ENCODE measurements at places on chromosomes 5 and 9. TPM values are rescaled to one million over a fixed set of nuclear protein-coding genes. Genes with fewer than 3 reads are reported as not detected.
A peak's percentile ranks its signal among the peaks of the same experiment; 100 is the strongest.

The ZBED3 gene
- total RNA-seq, result 38.8 TPM

The ARHGEF28 gene
- 4.6 TPM for total RNA-seq

The CDH9 gene
- not detected for total RNA-seq

The ZNF483 gene
- not detected for total RNA-seq

The EMB gene
- 0.54 TPM for total RNA-seq

The SMIM33 gene
- not detected for total RNA-seq

DNA sequence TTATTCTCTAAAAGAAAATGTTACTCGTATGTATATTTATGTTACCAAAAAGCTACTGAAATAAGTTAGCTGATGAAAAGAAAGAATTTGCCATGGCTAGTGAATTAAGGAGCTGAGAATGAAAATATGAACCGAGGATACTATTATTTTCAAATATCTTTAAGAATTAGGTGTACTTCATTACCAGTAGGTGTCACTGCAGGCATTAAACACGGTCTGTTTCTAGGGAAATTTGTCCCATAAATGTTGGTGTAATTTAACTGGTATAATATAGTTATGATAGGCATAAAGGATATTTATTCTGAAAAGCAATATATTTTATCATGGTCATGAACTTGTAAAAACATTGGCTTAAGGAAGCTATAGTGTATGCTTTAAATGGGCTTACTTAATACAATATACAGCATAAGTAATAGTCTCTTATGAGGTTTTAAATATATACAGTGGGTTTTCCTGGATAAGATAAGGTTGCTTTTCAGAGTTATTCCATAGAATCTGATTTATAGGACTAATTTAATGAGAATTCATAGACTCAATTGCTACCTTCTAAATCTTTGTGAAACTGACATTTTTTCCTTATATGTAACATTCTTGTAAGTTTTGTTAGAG is 72.4 kb upstream of the MPDZ start:
- DNase-seq, result no peak

GRCh38 chr5:124130816-124131215 is 615.6 kb downstream of the ZNF608 start:
- DNase-seq, result no peak

GRCh38 chr9:81032831-81033230 is 656.5 kb downstream of the TLE1 start:
- no peak for DNase-seq

GRCh38 chr5:92371889-92372235 is 988.7 kb upstream of the ARRDC3 start:
- no peak for DNase-seq

DNA sequence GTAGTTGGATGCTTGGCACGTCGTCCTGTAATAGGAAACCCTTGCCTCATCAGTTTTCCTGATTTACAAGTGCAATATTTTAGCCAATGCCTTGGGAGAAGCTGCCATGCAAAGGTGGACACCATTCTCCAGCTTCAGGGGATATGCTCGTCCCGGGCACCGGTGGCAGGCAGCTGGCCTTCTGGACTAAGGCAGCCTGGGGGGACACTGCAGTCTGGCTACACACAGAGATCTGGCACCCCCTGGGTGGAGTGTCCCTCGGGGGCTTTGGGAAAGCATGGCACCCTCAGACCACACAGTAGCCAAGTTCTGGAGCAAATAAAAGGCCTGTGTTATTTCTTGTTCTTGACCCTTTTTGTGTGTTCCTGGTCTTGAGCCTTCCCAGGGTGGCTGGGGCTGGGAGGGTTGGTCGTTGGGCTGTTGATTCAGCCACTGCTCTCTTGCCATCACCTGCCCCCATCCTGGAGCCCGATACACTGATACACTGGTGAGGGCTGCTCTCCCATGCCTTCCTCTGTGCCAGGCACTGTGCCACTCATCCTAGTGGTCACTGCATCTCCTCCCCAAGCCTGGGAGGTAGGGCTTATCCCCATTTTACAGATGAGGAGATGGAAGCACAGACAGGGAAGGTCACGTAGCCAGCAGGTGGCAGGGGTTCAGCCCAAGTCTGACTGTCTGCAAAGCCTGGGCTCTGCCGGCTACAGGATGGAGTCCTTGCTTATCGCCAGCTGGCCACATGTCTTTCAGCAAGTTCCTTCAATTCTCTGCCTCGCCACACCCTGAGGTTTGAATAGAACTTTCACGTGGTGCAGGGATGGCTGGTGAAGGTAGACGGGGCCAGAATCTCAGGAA is 134.1 kb downstream of the RGS3 start:
- DNase-seq, result no peak

DNA sequence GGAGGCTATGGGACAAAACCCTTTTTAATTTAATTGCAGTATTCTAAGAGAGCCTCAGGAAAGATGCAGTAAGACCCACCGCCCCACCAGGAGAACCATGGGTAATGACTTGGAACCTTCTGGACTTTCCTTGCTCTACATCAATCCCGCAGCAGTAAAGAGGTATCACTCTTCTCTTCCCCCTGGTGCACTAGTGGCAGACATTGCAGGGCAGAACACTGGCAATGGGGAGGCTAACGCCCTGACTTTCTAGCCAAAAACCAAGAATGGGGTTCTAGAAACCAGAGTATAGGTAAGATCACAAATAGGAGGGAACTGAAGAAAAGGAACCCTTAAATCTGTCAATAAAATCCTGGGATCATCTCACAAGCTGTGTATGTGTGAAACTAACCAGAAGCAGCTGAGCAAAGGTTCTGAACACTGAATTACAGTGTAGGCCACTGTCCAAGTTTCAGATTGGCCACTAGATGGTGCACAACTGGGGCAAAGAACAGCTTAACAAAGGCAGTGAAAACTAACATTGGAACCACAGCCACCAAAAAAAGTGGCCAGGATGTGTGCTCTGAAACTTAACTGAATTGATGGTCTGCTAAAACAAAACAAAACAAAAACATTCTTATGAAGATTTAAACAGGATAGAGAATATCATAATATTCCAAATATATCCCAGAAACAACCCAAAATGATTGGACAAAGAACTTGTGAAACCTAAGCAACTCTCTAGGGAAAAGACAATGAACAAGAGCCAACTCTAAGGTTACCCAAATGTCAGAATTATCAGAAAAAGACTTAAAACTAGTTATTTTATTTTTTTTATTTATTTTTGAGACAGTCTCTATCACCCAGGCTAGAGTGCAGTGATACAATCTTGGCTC is 6.6 kb upstream of the FAM151B start:
- peak; percentile 66 for DNase-seq

GRCh38 chr5:138903130-138903775 is 28.1 kb upstream of the LRRTM2 start:
- no peak for DNase-seq

GRCh38 chr9:113652355-113653152 is 189.0 kb downstream of the RGS3 start:
- peak; percentile 17 for DNase-seq

- no peak for DNase-seq
Observed at GRCh38 chr5:74870299-74871067, 4.3 kb upstream of the FAM169A start.

DNA sequence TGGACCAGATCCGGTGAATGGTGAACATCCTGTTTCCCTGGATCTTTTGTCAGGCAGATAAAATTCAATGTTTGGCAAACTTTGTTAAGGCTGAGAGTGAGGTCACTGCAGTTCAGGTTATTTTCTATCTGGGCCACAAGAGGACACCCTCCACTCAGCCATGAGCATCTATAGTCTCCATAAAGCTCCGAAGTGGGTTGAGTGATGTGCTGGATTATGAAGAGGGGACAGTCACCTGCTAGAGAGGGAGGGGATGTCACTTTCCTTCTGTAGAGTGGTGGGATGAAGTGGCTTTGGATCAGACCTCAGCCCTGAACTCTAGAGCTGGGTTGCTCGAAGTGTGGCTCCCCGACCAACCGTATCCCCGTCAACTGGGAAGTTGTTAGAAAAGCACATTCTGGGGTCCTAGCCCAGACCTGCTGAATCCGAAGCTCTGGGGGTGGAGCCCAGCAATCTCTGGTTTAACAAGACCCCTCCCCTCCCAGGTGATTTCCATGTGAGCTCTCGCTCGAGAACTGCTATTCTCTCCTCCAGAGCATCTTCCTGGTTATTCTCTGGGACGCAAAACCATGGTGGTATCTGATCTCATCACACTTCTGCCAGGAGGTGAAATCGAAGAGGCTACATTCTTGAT is 31.8 kb upstream of the FGF1 start:
- DNase-seq, result peak; percentile 58

DNA sequence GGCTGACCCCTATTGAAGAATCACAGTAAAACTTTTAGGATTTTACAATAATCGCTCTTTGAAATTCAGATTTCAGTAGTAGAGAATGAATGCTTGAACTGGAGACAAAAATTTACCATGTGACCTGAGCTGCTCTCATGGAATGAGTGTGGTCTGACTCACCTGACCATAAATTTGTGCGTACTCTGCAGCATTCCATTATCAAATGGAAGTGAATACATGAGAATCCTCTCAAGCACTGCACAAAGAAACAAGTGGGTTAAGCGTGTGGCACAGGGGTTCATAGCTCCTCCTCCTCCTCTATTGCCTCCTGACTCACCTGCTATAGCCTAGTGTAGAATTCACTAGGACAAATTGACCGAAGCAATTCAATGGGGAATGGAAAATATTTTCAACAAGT is 269.8 kb upstream of the CDH9 start:
- no peak for DNase-seq

- no peak for DNase-seq
Observed at GRCh38 chr5:3006526-3006925, 255.0 kb upstream of the IRX2 start.

GRCh38 chr9:120931231-120932085 is 4.9 kb upstream of the TRAF1 start:
- DNase-seq, result no peak
